ENCODE measurements at places on chromosomes 11 and 22.

- no peak for DNase-seq
These were observed 21.3 kb downstream of the ANKK1 start for GRCh38 chr11:113408887-113409286.

DNA sequence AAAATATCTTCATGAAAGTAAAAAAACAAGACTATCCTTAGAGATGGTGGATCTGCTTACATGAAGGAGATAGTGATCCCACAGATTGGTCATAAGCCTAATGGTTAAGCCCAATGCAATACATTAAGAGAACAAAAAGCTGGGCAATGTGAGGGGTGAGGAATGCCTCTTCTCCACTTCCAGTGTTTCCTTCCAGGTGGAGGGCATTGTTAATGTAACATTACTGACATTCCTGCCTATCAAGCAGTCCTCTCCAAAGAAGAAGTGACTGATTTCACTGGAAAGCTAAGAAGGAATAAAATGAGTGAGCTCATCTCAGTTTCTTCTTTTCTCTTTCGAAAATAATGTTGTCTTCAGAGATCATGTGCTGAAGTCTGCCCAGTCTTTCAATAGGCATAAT is 207.8 kb downstream of the RAB38 start:
- DNase-seq = no peak

GRCh38 chr11:70538641-70539359 is 140.5 kb downstream of the CTTN start:
- DNase-seq = no peak

- no peak for DNase-seq
These were observed 50.3 kb downstream of the MICAL2 start for GRCh38 chr11:12160680-12161079.

GRCh38 chr11:13776134-13776815 is 107.8 kb downstream of the FAR1 start:
- peak; percentile 52 for DNase-seq

- DNase-seq = peak; percentile 49
These were observed 1.7 kb upstream of the GAB2 start for GRCh38 chr11:78419327-78419726.

- no peak for DNase-seq
These were observed 21.5 kb downstream of the DDI1 start for GRCh38 chr11:104057908-104058307.

DNA sequence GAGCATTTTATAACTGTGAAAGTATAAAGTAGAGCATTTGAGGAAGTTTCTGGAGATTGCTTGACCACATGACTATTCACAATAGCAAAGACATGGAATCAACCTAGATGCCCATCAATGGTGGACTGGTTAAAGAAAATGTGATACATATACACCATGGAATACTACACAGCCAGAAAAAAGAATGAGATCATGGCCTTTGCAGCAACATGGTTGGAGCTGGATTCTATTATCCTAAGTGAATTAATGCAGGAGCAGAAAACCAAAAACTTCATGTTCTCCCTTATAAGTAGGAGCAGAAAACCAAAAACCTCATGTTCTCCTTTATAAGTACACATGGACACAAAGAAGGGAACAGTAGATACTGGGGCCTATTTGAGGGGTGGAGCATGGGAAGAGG is 30.3 kb downstream of the UVRAG start:
- no peak for DNase-seq

- no peak for DNase-seq
These were observed 33.9 kb downstream of the SWAP70 start for GRCh38 chr11:9697766-9698165.

DNA sequence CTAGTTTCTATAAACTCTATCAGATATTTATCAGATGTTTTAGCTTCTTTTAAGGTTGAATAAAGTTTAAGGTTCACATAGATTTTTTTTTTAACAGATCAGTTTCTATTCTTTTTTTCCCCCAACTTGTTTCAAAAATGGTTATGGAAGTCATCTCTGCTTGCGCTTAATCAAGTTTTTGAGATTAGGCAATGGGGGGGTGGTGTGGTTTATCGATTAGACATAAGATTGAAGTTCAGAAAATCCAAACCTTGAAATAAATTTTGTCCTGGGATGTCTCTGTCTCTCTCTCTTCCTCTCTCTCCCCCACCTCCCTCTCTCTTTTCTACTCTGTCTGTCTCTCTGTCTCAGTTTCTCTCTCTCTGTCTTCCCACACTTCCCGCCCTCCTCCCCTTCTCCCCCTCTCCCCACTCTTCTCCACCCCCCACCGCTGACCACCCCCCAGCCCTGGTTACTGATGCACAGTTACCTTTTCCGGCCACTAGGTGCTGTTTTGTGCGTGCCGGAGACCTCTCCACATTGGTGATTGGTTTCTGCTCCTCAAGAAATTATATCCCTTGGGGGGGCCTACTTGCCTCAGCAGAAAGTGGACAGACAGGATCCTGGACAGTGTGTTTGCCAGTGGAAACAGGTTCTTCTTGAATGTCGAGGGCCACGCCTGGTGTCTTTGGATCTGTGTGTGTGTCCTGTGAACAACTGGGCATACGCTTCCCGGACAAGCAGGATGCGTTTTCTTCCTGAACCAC is 29.7 kb upstream of the ANO1 start:
- peak; percentile 16 for DNase-seq

GRCh38 chr11:5600374-5600851 is 4.0 kb downstream of the TRIM6 start:
- DNase-seq = peak; percentile 73

GRCh38 chr11:115910379-115910778 is 406.2 kb upstream of the CADM1 start:
- DNase-seq = no peak

DNA sequence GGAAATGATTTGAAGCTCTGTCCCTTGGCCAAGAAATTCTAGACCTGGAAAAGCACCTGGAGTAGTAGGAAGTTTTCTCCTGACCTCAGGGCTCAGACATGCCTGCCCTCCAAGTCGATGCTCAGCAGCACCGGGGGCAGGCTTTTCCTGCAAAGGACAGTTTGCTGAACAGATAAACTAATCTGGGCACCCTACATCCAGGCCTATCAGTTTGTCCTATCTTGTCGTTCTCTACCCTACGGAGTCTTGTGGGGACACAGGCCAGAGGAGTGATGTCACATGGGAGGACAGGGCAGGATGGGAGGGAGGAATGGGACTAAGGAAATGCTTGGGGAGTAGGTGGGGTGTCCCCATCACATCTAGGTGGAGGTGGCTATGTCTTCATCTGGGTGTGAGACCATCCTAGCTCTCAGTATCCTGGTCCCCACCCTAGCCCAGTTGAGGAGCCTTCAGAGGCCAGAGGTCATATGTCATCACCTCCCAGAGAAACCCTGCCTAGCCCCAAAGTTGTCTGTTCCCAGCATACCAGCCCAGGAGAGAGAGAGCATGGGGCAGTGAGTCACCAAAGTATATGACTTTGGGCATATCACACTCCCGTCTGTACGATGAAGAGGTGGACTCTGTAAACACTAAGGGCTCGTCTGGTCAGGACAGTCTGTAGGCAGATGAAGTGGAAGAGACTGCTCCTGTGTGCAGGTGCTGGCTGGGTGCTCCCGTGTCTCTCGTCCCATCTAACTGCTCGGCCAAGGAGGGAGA is 18.1 kb upstream of the FCHSD2 start:
- peak; percentile 48 for DNase-seq

- DNase-seq = no peak
These were observed 26.6 kb downstream of the PHLDB1 start for GRCh38 chr11:118633979-118634378.

DNA sequence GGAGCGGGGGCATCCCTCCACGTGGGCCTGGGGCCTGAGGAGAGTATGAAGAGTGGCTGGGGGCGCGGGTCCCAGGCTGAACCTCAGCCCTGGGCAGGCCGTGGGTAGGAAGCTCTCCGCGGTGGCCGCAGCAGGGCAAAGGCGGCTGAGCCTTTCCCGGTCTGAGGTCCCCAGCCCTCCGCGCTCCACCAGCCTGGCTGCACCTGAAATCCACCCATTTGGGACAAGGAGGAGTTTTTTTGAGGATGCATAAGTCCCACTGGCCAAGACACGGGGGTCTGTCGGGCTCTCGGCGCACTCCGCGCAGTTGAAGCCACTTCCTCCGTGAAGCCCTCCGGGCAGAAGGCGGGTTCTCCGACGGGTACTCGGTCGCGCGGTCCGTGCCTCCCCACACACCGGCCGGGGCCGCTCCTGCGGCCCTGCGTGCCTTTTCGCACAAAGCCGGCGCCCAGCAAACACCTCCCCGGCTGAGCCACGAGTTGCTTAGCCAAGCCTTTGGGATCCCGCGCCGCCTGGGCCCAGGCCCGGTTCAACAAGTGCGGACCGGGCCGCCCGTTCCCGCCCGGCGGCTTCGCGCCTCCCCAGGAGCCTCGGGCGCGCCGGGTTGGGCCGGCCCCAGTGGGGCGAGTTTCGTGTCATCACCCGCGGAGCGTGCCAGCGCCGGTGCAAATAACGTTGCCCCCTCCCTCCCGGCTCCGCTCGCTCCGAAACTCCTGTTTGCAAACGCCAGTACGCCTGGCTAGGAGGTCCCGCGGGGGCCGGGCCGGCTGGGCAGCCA is 666 bp upstream of the OVOL1 start:
- DNase-seq = peak; percentile 69

GRCh38 chr11:134632347-134633119 is 220.5 kb upstream of the B3GAT1 start:
- no peak for DNase-seq

DNA sequence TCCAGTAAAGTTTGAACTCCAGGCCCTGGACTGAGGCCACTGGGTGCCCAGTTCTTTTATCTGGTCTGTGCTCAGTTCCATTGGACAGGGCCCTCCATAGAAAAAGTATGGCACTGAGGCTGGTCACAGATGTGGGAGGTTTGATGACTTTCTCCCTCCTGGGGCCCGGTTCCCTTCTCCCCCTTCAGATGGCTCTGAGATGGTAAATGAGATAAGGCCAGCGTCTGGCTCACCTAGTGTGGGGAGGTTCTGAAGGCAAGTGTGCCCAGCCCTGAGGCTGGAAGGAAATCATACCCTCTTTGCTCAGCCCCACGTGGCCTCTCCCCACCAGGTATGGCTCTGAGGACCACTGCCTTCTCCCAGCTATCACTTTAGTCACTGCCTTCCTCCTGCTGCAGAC is 1.5 kb upstream of the CLDN5 start:
- no peak for DNase-seq

GRCh38 chr11:99066618-99067317 is 46.0 kb downstream of the CNTN5 start:
- peak; percentile 18 for DNase-seq

- peak; percentile 78 for DNase-seq
These were observed 42.4 kb upstream of the TH start for GRCh38 chr11:2213890-2214526.

GRCh38 chr11:64144587-64145472 is 21.1 kb downstream of the MACROD1 start:
- no peak for DNase-seq

DNA sequence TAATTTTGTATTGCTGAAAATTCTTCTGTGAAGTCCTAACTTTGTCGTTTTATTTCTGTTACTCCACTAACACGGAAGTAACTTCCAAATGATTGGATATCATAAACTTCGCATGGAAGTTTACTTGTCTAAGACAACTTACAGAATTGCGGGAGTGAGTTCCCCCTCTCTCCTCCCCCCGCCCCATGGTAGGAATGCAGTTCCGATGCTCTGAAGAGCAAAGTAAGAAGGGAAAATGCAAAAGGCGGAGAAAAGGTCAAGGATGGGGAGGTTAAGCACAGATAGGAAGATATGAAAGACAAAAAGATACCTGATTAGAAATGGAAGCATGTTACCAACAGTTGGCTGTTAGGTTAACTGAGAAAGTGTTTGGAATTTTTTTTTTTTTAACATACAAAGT is 1.3 kb downstream of the EIF3M start:
- no peak for DNase-seq

- DNase-seq = peak; percentile 47
These were observed 50.7 kb downstream of the CTTN start for GRCh38 chr11:70448983-70449567.

GRCh38 chr11:120228794-120229384 is 11.1 kb upstream of the POU2F3 start:
- DNase-seq = no peak

GRCh38 chr11:114291381-114291780 is 4.8 kb upstream of the NNMT start:
- no peak for DNase-seq

Data from DMS53 (cell line).